ENCODE measurements at places on chromosomes 6 and 20. TPM values are rescaled to one million over a fixed set of nuclear protein-coding genes. Genes with fewer than 3 reads are reported as not detected.

- H3K4me3 ChIP-seq, result peak overlapping the region; percentile 60
- peaks cover 19% of the 10 kb centered on the region for H3K27me3 ChIP-seq
- no peak for DNase-seq
These were observed 107.2 kb downstream of the LY86 start for GRCh38 chr6:6695625-6696276.

C6orf58 gene
- not detected for total RNA-seq

C6orf141 gene
- total RNA-seq, result 14.4 TPM

DNA sequence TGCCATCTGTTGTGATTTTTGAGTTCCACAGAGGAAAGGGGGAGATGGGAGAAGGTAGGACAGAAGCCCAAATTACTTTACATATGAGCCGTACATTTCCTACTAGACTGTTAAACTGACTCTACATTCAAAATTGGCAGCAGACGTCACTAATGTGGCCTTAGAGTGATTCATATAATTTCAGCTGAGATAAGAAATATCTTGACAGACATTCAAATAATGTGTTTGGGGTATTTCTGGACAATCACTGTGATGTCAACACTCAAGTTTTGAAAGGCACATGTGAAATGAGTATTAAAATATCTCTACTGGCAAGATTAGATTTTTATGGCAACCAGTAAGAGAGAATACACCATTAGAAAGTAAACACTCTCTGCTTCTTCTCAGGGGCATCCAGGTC, 104.0 kb downstream of the MTFR2 start:
- H3K4me1 ChIP-seq, result no peaks in the 10 kb centered on the region
- H3K4me3 ChIP-seq, result no peak overlapping the region
- H3K27ac ChIP-seq, result no peak overlapping the region

MOCS1 gene
- 18.5 TPM for total RNA-seq

PGC gene
- 0.62 TPM for total RNA-seq

OXT gene
- not detected for total RNA-seq

DNA sequence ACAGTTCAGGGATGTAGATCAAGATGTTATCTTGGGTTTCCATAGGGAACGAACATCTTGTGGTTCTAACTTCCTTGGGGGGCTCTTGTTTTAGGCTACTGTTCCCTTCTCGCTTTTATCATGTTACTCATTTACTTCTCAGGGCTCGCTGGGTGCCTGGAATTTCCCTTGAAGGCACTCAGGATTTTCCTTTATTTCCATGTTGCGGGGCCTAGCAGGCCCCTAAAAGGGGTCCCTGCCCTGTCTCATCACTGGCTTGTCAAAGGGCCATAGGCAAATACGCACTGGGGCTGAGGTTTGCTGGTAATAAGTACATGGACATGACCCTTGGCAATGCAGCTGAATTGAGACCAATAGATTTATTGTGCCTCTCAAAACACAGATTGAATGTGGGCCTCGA, 262.3 kb downstream of the CDH4 start:
- H3K27ac ChIP-seq, result no peak overlapping the region
- H3K36me3 ChIP-seq, result no peaks in the 10 kb centered on the region
- H3K4me3 ChIP-seq, result no peak overlapping the region
- H3K4me1 ChIP-seq, result peaks cover 39% of the 10 kb centered on the region
- no peak for DNase-seq

ASIP gene
- not detected for total RNA-seq

GRCh38 chr20:24986436-24987015, 6.0 kb downstream of the APMAP start:
- no peaks in the 10 kb centered on the region for H3K27me3 ChIP-seq
- H3K4me1 ChIP-seq, result peaks cover 10% of the 10 kb centered on the region
- no peak overlapping the region for H3K4me3 ChIP-seq
- H3K36me3 ChIP-seq, result peaks cover 17% of the 10 kb centered on the region

Data from WTC11 (cell line).